RWPE2 (cell line): ENCODE measurements at places on chromosomes 13 and 19.
A peak's percentile ranks its signal among the peaks of the same experiment; 100 is the strongest.

DNA sequence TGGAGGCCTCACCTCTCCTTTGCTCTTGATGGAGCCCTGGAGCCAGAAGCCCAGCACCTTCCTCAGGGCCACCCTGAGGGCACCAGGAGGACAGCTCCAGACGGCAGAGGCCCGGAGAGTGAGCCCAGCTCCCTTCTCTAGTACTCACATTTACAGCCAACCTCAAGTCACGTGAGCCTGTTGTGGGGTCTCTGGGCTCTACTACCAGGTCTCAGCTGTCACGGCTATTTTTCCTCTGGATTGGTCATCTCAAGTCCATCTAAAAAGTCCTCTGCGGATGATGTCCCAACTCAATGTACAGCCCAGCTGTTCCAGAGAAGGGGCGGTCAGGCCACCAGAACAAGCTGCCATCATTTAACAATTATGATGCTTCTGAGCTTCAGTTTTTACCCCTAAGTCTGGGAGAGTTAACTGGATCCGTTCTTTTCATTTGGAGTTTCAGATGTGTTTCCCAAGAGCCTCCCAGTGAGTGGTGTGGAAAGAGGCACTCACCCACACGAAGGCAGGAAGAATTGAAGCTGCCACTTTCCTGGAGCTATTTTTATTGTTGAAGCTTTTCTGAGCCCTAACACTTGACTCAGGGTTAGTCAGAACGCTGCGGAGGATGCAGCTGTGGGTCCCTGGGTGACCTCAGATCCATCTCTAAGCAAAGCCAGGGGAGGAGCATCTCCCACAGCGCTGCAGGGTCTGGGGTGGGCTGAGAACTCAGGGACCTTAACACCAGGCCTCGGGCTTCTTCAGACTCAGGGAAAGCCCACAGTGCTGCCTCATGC lies 143.5 kb upstream of the UBL3 start:
- H3K4me3 ChIP-seq, result no peak overlapping the region
- no peak for DNase-seq
- H3K36me3 ChIP-seq, result no peaks in the 10 kb centered on the region
- no peaks in the 10 kb centered on the region for H3K4me1 ChIP-seq
- H3K27me3 ChIP-seq, result no peaks in the 10 kb centered on the region

- no peaks in the 10 kb centered on the region for H3K4me1 ChIP-seq
- H3K4me3 ChIP-seq, result no peak overlapping the region
- H3K27me3 ChIP-seq, result no peaks in the 10 kb centered on the region
- no peak overlapping the region for H3K27ac ChIP-seq
- H3K36me3 ChIP-seq, result no peaks in the 10 kb centered on the region
These were observed 9.0 kb downstream of the LMO7 start for GRCh38 chr13:75645141-75645540.

GRCh38 chr19:13209484-13210338 lies 59.5 kb downstream of the IER2 start:
- no peak overlapping the region for H3K27ac ChIP-seq
- no peaks in the 10 kb centered on the region for H3K36me3 ChIP-seq
- no peak overlapping the region for H3K4me3 ChIP-seq
- no peaks in the 10 kb centered on the region for H3K4me1 ChIP-seq
- no peaks in the 10 kb centered on the region for H3K27me3 ChIP-seq

DNA sequence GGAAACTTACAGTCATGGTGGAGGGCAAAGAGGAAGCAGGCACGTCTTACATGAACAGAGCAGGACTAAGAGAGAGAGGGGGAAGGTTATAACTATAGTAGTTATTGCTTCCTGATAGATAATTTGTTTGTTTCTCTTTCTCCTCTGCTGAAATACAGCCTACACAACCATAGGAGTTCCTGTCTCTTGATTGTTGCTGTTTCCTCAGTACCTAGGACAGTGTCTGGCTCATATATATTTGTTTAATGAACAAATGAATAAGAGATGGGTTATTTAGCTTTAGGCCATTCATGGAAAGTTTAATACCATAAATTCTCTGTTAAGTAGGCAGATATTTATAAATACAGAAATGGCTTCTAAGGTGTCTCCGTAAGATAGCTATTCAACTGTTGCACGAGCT lies 95.2 kb downstream of the PCCA start:
- H3K4me1 ChIP-seq, result no peaks in the 10 kb centered on the region
- no peaks in the 10 kb centered on the region for H3K27me3 ChIP-seq
- H3K27ac ChIP-seq, result no peak overlapping the region
- DNase-seq, result no peak

- H3K27ac ChIP-seq, result no peak overlapping the region
- H3K4me1 ChIP-seq, result no peaks in the 10 kb centered on the region
- H3K27me3 ChIP-seq, result peaks cover 28% of the 10 kb centered on the region
These were observed 24.9 kb upstream of the ARHGEF7 start for GRCh38 chr13:111090169-111090568.

- DNase-seq, result no peak
- no peak overlapping the region for H3K4me3 ChIP-seq
- H3K27ac ChIP-seq, result no peak overlapping the region
- H3K27me3 ChIP-seq, result peaks cover 70% of the 10 kb centered on the region
- H3K36me3 ChIP-seq, result no peaks in the 10 kb centered on the region
These were observed 120.7 kb upstream of the OBI1 start for GRCh38 chr13:78779608-78780007.

DNA sequence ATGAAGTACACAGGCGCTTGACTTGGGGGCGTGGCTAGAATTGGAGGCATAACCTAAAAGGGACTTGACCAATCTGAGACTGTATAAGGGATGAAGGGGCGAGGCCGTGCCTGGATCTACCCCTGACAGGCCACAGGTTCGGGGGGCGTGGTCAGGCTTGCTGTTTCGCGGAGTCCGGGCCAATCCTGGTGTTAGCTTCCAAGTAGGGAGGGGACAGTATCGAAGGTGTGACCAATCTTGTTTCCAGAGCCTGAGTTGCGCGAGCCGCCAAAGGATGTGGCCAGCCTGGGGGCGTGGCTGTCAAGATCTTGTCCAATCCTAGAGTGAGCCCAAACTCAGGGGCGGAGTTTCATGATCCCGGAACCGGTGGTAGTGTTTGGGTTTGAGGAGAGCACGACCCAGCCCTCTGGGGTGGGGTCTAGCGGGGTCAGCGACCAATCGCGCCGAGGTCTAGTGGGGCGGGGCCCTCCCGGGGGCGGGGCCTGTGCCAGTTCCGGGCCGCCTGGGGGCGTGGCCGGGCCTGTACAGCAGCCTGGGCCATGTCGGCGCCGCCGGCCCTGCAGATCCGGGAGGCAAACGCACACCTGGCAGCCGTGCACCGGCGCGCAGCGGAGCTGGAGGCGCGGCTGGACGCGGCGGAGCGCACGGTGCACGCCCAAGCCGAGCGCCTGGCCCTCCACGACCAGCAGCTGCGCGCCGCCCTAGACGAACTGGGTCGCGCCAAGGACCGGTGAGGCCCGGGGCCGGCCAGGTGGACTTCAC lies at the start of gene VMAC:
TSS of gene VMAC (plus strand) at position 521 of the 762 bp plus-strand sequence. CDS start at position 540, 19 bp downstream.
- peaks cover 14% of the 10 kb centered on the region for H3K36me3 ChIP-seq
- DNase-seq, result peak; percentile 100
- peak within 1 kb of the TSS; percentile 97 for H3K4me3 ChIP-seq
- peaks cover 3% of the 10 kb centered on the region for H3K4me1 ChIP-seq
- peak within 1 kb of the TSS; percentile 80 for H3K27ac ChIP-seq

DNA sequence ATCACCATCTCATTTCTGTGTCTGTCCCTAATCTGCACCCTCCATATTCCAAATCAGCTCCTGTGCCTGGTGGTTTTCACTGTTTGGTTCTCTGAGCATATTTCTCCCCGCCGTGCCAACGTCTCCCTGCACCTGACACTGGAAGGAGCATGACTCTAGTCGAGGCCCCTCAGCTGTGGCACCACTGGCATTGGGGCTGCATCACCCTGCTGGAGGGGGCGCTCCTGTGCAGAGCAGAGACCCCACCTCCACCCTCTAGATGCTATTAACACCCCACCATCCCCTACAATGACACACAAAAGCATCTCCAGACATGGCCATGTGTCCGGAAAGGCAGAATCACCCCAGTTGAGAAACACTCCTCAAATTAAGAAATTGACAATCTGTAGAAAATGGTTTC lies 20.8 kb downstream of the ZSCAN5C start:
- no peak overlapping the region for H3K4me3 ChIP-seq
- no peaks in the 10 kb centered on the region for H3K36me3 ChIP-seq
- H3K27me3 ChIP-seq, result no peaks in the 10 kb centered on the region
- no peak overlapping the region for H3K27ac ChIP-seq
- H3K4me1 ChIP-seq, result no peaks in the 10 kb centered on the region
- DNase-seq, result no peak

- DNase-seq, result no peak
- H3K27me3 ChIP-seq, result no peaks in the 10 kb centered on the region
- H3K36me3 ChIP-seq, result no peaks in the 10 kb centered on the region
- H3K4me1 ChIP-seq, result no peaks in the 10 kb centered on the region
- no peak overlapping the region for H3K4me3 ChIP-seq
These were observed 104.4 kb downstream of the ZNF486 start for GRCh38 chr19:20271215-20271926.

DNA sequence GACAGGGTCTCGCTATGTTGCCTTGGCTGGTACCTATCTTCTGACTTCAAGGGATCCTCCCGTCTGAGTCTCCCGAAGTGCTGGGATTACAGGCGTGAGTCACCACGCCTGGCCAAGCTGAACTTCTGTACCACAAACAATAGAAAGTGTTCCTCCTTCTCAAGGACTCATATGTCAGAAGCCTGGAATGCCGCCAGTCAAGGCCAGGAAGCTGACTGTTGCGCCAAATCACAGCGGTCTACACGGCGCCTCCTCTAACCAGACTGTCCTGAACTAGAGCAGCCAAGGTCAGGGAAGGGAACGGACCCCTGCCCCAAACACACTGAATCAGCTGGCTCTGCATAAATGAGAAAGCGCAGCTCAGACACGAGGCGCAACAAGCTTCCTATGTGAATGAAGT lies 14.6 kb downstream of the RAB20 start:
- H3K4me3 ChIP-seq, result no peak overlapping the region
- peak; percentile 93 for DNase-seq
- H3K27me3 ChIP-seq, result no peaks in the 10 kb centered on the region
- 0 out of 2 replicates have a peak, but pooled peaks cover 3% of the 10 kb centered on the region for H3K36me3 ChIP-seq
- H3K27ac ChIP-seq, result peak overlapping the region; percentile 27
- H3K4me1 ChIP-seq, result peaks cover 6% of the 10 kb centered on the region

- no peaks in the 10 kb centered on the region for H3K4me1 ChIP-seq
- H3K27ac ChIP-seq, result no peak overlapping the region
- DNase-seq, result no peak
- H3K36me3 ChIP-seq, result no peaks in the 10 kb centered on the region
These were observed 110.5 kb downstream of the COG6 start for GRCh38 chr13:39765801-39766463.

- H3K4me3 ChIP-seq, result no peak overlapping the region
- H3K36me3 ChIP-seq, result peaks cover 12% of the 10 kb centered on the region
- H3K27ac ChIP-seq, result no peak overlapping the region
- H3K4me1 ChIP-seq, result no peaks in the 10 kb centered on the region
These were observed 8.6 kb upstream of the NEK5 start for GRCh38 chr13:52137489-52137888.
